ENCODE measurements at places on chromosomes 12 and 14. TPM values are rescaled to one million over a fixed set of nuclear protein-coding genes. Genes with fewer than 3 reads are reported as not detected.

DNA sequence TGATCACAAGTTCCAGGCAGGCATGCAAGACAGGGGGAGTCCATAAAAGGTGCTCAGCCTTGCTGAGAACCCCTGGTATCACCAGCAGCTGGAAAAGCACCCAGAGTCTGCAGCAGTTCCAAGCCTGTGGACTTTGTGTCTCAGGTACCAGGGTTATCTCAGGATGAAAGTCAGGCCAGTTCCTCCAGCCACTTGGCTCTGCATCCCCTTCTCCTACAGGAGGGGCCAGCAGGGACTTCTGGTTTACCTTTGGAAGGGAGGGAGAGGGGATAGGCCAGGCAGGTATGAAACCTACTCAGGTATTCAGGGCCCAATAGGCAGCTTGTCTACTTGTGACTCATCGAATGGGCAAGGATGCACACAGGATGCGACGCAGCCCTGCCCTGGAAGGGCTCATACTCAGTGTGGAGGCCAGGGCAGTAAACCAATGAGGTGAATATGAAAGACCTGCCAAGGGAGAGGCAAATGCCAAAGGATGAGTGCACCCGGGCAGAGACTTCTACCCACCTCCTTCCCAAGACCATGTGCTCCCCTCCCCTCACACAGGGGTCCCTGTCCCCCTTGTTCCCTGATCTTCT is 148.2 kb downstream of the SLC38A6 start:
- DNase-seq: no peak

DNA sequence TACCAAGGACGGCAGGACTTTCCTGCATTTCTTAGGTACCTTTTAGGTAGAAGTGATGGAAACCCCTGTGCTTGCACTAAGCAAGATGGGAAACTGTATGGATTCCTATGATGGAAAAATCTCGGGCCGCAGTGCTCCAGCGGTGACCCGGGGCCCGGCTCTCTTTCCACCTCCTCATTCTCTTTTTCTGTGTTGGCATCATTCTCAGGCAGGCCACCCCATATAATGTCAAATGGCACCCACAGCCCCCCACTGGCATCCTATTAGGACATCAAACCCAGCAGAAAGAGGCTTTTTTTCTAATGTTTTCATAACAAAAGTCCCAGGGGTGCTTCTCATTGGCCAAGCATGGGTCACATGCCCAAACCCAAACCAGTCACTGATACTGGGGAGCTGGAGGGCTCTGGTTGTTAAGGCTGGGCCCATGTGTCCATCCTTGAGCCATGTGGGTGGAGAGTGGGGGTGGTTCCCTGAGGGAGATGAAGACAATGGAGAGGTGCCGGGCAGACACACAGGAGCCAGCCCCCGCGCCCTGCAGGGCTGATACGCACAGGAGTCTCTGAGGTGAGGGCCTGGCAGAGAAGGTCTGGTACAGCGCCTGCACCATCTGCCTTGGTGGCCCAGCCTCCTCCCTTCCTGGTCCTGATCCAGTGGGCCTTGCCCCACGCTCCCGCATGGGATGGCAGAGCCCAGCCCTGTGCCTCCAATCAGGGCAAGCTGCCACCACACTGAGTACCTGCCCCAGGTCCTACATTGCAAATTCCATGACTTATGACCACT is 142.1 kb downstream of the CALM1 start:
- peak; percentile 27 for DNase-seq

- DNase-seq: no peak
Observed at GRCh38 chr14:74019408-74020137, 424 bp downstream of the BBOF1 start.

The GRIP1 gene
- total RNA-seq: 4.1 TPM

DNA sequence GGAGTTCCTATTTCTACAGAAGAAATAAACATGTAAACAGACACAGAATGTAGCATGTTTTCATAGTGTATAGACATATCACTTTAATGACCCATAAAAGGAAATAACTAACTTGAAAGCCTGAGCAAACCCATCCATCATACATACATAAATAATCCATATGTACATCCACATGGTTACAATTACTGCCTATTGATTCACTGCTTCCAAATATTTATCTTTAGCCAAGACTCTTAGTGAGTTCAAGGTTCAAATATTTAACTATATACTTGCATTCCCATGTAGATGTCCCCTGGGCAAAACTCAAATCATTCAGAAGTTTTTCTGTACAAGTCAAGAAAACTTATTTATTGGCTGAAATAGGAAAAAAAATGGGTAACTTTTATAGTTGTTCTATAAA is 95.4 kb downstream of the CCER1 start:
- DNase-seq: no peak

The ADAM21 gene
- total RNA-seq: 0.48 TPM

The SIX6 gene
- not detected for total RNA-seq

- DNase-seq: no peak
Observed at GRCh38 chr14:55133416-55133815, 4.4 kb downstream of the LGALS3 start.

- DNase-seq: no peak
Observed at GRCh38 chr12:15634010-15634683, 155.0 kb downstream of the EPS8 start.

The AGAP2 gene
- total RNA-seq: 6.6 TPM

- DNase-seq: no peak
Observed at GRCh38 chr12:60257063-60257462, 661.2 kb downstream of the SLC16A7 start.

- no peak for DNase-seq
Observed at GRCh38 chr14:45377166-45377565, 124.2 kb upstream of the MIS18BP1 start.

The SLC8A3 gene
- total RNA-seq: 0.16 TPM

The MMP14 gene
- 22.5 TPM for total RNA-seq

The WSB2 gene
- total RNA-seq: 98.1 TPM

- DNase-seq: no peak
Observed at GRCh38 chr14:47857646-47858045, 182.2 kb upstream of the MDGA2 start.

Measured in Right ventricle myocardium superior (tissue), 1 donor.